HuH-7 (cell line): ENCODE measurements at places on chromosomes 5 and 9.

GRCh38 chr9:4714266-4715016, 26.6 kb downstream of the AK3 start:
- DNase-seq: no peak

DNA sequence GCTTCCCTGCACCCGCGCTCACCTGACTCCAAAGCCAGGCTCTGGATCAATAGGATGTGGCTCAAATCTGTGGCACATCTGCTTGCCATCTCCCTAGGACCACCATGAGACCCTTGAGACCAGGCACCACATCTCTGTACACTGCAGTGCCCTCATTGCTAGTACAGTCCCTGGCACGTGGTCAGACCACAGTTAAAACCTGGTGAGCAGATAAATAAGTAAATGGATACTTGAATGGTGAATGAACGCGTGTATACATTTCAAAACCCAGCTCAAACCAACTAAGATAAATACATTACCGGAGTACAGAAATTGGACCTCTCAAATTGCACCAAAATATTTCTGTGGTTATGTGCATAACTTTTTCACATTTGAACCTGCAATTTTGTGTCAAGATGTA, 221.2 kb upstream of the IRX4 start:
- no peak for DNase-seq

- no peak for DNase-seq
These were observed 298.0 kb upstream of the PAPPA start for GRCh38 chr9:115855458-115856133.

DNA sequence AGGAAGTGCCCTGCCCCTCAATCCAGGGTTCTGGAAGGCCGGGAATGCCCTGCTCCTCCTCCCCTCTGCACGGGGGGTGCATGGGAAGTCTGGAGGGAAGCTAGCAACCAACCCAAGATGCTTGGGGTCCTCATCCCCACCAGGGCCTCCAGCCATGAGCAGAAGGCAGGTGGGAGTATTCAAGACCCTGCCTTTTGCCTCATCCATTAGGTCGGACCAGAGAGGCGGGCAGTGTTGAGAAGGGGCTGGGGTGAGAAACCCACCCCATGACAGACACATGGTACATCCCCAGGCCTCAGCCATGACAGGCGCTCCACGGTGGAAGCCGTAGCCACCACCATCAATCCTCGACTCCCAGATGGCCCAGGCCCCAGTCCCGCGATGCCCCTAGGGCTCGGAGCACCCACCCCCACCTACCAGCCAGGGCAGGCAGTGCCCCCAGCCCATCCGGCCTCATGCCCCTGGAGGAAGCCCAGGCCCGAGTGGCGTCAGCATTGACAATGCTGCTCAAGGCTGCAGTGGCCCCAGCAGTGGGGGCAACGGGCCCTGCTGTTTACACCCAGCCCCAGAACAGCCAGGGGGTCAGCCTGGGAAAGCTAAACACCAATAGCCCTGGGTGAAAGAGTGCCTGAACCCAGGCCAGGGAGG, 8.6 kb downstream of the NR5A1 start:
- DNase-seq: no peak

- DNase-seq: no peak
These were observed 144.1 kb upstream of the ST8SIA4 start for GRCh38 chr5:101047181-101047580.

GRCh38 chr9:89466451-89467277, 31.2 kb downstream of the SEMA4D start:
- DNase-seq: no peak

DNA sequence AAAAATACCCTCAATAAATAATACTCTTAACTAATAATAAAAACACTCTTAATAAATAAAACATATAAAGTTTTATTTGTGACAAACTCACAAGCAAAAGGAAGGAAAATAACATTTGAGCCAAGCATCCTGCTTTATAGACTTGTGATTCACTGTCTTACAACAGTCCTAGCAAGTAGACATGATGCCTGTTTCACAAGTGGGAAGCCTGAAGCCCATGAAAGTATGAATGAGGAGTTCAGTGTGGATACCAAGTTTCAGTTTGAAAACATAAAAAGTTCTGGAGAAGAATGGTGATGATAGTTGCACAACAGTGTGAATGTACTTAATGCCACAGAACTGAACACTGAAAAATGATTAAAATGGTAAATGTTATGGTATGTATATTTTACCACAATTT, 10.9 kb downstream of the HABP4 start:
- DNase-seq: no peak

DNA sequence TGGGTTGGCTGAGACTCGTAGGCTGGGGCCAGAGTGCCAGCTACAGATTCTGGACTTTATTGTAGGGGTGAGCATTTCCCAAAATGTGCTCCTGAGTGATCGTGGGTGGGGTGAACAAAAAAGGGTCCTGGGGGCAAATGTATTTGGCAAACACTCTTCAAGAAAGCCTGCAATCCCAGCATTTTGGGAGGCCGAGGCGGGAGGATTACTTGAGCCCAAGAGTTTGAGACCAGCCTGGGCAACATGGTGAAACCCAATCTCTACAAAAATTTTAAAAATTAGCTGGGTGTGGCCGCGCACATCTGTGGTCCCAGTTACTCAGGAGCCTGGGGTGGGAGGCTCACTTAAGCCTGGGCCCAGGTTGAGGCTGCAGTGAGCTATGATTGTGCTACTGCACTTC, 55.5 kb upstream of the CDKN2AIPNL start:
- no peak for DNase-seq

GRCh38 chr5:144232285-144232684, 61.6 kb downstream of the KCTD16 start:
- DNase-seq: no peak
